ENCODE measurements at places on chromosomes 1 and 21.

DNA sequence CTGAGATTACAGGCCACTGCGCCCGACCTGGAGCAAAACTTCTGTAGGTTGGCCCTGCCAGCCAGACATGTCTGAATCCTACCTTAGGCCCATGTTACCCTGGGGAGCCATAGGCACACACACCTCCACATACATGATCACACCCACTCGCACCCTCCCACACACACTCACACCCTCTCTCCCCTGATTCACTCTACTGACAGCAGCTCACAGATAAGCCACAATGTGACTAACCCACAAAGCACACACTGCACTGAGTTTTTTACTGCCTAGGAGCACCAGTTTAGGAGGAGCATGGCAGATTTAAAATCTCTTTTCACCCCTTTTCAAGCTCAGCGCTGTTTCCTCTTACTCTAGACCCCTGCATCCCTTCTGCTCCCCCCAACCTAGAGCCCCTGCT lies 41.7 kb downstream of the SLC30A1 start:
- no peak for DNase-seq

DNA sequence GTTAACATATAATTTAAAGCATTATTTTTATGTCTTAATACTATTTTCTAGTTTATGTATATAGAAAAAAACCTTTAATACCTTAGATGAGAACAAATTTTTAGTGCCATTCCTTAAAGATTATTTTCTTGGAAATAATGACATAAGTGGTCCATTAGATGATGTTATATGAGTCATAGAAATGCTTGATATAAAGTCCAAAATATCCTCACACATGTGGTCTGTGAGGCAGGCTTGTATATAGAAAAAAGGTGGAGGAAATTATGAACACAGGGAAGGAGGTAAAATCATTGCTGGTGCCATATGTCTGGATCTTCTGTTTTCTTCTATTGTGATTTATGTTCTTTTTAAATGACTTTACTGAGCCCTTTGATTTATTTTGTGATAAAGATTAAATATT lies 79.3 kb downstream of the MAP3K7CL start:
- DNase-seq, result no peak

DNA sequence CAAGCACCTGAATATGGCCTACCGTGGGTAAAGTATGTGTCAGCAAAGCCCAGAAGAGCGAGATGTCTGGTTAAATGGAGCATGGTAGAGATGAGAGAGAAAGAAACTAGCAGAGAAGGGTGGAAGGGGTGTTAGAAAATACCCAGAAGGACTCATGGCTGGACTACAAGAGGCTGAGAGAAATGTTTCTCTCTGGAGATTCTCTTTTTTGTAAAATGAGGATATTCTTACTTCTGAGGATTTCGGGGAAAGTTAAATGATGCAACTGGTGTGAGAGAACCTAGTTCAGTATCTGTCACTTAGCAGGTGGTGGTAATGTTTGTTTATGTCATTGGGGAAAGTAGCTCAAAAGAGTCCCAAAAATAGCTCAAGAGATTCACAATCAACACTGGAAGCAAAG lies 7.2 kb upstream of the EPS15 start:
- no peak for DNase-seq

DNA sequence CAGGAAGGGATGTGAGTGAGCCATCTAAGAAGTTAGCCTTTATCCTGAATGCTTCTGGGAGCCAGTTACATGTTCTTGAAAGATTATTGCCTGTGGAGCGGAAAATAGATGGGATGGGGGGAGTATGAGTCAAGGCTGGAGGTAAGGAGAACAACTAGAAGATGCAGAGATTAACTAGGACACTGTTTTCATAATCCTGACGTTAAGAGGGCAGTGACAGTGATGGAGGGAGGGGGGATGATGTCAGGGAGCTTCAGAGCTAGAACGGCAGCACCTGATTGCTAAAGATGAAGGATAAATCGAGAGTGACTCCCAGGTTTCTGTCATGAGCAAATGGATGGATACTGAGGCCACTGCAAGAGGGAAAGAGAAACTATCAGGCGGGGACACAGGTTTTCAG lies 10.0 kb upstream of the RCSD1 start:
- no peak for DNase-seq

GRCh38 chr1:166253076-166253779 lies 86.4 kb upstream of the FAM78B start:
- DNase-seq, result no peak

DNA sequence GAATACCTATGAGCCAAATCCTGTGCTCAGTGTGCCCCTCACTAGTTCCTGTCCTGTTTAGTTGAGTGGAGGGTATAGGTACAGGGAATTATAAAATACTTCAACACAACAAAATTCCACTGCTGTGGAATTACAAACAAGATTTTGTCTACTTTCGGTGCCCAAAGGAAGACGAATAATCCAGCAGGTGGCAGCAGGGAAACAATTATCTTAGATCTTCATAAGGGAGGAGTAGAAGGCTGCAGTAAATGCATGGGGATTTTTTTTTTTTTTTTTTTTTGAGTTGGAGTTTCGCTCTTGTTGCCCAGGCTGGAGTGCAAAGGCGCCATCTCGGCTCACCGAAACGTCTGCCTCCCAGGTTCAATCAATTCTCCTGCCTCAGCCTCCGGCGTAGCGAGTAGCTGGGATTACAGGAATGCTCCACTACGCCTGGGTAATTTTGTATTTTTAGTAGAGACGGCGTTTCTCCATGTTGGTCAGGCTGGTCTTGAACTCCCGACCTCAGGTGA lies 2.0 kb upstream of the PIP5K1A start:
- peak; percentile 45 for DNase-seq

- DNase-seq, result no peak
Observed at GRCh38 chr21:34360488-34361241, 3.1 kb upstream of the KCNE2 start.

GRCh38 chr1:32900956-32901822 lies at the start of gene TMEM54:
TMEM54 (minus strand) TSS chr1:32901389; CDS start chr1:32901238, 151 bp downstream.
- DNase-seq, result no peak

GRCh38 chr1:5757187-5757805 lies 234.9 kb downstream of the NPHP4 start:
- DNase-seq, result no peak

DNA sequence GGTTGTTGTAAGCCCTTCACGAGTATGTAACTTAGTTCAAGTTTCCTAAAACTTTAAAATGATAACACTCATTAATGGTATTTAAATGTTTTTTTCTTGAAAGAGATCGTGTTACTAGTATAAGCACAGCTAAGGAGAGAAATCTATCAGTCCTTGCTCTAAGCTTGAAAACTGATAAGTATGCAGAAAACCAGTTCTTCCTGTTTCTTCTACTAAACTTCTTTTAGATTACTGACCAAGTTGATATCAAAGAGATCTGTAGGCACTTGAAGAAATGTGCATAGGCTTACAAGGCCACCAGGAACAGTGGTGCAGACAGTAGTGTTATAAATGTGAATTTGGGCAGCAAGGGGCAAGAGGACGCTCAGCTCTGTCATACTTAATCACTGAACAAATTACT lies 3.9 kb downstream of the EFCAB14 start:
- no peak for DNase-seq

- no peak for DNase-seq
Observed at GRCh38 chr1:186648613-186649012, 31.6 kb downstream of the PTGS2 start.

DNA sequence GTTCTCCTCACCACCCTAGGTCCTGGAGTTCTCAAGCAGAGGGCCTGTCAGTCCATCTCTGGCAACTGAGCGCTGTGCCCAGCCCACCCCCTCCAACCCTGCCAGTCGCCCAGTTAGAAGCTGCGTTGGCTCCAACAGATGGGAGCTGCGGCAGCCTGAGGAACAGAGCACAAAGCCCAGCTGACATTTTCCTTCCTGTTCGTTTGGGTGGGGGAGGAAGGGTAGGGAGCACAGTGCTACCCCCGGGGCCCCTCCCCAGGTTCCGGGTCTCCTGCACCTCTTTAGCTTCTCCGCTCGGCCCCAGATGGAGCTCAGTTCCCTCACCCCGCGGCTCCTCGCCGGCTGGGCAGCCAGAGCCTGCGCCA lies 1.4 kb downstream of the LRRN2 start:
- DNase-seq, result peak; percentile 11

DNA sequence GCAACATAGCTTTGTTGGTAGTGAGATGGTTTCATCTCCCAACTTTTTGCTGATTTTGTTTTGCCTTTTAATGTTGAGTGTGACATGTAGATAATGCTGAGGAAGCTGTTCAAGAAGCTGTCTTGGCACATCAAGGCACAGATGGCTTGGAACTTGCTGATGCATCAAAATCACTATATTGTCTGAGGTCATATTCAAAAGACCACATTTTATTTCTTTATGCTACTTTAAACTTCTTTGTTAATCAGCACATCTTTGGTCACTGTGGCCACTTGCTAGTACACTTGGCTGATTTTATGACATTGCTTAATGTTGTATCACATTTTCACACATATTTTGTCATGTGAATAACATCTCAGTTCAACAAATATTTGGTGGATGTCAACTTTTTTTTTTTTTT lies 87.1 kb upstream of the BCL10 start:
- no peak for DNase-seq
